ENCODE measurements at places on chromosomes 7 and 10.

GRCh38 chr10:35910234-35910633, 268.1 kb upstream of the FZD8 start:
- no peak for DNase-seq

DNA sequence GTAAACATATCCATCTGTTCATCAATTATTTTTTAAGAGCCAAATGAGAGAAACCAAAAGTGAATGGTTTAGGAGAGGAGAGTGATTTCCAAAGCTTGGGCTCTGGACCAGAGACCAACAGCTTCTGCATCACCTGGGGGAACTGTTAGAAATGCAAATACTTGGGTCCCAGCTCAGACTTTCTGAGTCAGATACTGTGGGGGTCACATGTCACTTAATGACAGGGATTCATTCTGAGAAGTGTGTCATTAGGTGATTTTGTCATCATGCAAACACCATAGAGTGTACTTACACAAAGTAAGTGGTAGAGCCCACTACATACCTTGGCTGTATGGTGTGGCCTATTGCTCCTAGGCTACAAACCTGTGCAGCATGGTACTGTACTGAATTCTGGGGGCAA, 128.5 kb upstream of the PRR15 start:
- DNase-seq: no peak

DNA sequence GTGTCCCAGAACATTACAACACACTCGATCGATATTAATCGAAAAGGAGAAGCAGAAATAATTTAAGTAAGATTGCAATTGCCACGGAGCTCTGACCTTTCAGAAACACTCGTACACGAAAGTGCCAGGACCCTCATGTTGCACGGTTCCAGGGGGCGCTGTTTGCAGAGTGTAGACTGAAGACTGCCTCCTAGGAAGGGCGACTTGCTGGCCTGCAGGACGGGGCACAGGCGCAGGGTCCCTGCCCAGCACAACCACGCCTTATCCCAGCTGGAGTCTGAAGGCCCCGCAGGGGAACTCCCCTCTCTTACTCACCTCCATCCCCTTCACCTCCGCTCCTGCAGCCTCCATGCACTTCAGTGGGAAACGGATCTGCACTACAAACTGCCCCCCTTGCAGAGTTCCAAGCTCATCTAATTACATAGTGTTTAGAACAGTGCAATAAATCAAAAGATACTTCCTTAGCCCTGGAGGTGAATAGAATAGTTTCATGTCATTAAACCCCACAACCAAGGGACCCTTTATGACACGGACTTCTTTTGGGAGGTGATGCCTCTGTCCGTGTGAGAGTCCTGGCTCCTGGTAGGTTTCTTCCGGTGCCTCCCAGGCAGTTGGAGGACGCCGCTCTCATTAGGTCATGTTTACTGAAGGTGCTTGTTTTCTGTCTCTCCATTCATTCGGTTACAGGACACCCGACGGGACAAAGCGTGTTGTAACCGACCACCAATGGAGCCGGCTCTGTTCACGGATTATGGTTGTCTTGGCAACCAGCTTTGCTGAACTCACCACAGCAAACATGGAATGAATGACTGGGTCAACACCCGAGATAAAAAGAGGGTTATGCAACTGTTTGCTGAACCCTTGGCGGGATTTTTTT, 262.2 kb downstream of the BAMBI start:
- DNase-seq: no peak

DNA sequence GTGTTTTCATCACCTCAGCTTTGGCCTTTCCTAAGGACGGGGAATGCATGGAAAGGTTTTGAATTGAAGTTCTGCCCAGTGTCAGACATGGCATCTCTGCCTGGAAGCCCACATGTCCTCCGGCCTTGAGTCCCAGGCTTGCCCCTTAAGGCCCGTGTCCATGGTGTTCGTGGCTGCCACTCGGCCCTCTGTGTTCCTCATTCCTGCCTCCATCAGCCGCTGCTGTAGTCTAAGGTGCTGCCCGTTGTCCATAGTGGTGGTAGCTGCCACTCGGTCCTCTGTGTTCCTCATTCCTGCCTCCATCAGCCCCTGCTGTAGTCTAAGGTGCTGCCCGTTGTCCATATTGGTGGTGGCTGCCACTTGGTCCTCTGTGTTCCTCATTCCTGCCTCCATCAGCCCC, 180.7 kb upstream of the SHH start:
- no peak for DNase-seq

GRCh38 chr7:104903044-104903443, 111.0 kb upstream of the KMT2E start:
- no peak for DNase-seq

DNA sequence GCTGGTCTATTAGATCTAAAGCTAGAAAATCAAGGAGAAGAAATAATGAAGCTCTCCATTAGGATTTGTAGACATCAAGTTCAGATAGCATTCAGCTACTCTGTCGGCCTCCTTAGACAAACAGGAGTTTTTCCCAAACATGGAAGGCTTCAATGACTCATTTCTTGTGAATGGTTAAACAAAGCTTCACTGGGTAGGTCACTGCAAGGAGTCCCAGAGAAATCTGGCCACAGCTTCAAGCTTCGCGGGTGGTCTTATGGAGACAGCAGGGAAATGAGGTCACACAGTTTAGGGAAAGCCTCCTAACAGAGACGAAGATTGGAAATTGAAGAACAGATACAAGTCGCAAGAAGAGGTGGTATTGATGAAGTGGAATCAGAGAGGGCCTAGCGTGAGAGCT, 22.6 kb upstream of the LRRC72 start:
- no peak for DNase-seq

GRCh38 chr7:23129036-23129435, 23.5 kb downstream of the KLHL7 start:
- DNase-seq: no peak

GRCh38 chr10:130427216-130427722, 291.1 kb downstream of the GLRX3 start:
- no peak for DNase-seq

DNA sequence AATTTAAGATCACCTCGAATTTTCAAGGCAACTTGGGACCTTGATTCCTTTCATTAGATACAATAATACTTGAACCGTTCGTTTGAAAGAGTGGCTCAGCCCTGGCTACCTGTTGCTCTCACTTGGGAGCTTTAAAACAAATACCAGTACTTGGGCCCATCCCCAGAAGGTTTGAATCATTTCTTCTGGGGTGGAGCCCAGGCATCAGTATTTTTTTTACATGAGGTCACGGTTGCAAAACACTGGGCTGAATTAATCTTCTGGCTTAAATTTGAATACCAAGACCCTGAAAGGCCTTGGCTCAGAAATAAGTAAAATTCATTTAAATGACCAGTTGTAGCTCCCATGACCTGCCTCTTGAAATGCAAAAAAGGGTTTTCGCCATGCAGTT, 214.9 kb downstream of the CREB5 start:
- DNase-seq: no peak

DNA sequence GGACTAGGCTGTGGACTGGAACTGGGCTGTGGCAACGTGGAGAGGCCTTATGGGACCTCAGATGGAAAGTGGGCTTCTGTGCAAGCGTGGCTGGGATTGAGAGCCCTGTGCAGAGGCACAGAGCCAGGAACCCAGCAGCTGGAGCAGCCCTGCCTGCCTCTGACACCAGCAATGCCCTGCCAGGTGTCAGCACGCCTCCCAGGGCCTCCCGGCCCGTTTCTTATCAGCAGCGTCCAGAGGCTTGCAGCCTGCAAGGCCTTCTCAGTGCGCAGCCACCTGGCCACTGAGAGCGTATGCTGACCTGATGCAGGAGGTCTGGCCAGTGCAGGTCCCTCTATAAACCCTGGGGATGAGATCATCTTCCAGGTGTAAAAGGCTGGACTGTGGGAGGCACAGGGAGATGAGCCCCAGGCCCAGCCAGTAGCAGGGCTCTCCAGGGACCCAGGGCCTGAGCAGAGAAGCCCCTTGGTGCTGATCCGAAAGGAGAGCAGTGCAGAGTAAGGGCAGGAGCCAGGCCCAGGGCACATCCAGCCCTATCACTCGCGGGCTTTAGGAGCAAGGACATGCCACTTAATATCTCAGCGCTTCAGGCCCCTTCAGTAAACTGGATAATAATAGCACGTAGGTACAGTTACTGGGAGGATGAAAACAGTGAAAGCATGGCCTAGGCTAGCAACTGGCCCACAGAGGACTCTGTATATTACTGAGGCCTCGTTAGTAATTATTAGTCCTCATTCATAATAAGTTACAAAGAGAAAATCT, 38.8 kb upstream of the ANTXRL start:
- no peak for DNase-seq

- DNase-seq: no peak
Measured at GRCh38 chr7:157188091-157188665, 49.5 kb downstream of the UBE3C start.

GRCh38 chr10:11345224-11346054, 266.0 kb downstream of the USP6NL start:
- DNase-seq: no peak

DNA sequence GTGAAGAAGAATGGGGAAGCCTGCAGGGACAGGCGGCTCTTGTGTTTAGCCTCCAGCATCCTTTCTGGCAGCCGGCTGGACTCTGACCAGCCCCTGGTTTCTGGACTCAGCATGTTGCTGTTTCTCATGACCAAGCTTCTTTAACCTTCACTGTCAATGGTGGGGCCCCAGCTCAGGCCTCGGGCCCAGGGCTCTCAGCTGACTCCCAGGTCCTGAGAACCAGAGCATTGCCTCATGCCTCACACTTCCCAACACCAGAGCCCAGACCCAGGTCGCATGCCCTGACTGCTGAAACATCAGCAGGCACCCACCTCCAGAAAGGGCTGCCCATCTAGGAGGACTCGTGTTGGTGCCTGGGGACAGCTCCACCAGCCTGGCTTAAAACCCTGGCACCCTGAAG, 34.8 kb upstream of the FGFR2 start:
- DNase-seq: no peak
